ENCODE measurements at places on chromosomes 16 and 17.

GRCh38 chr17:13287226-13287625 lies 269.4 kb upstream of the ELAC2 start:
- H3K4me3 ChIP-seq = no peak overlapping the region
- no peaks in the 10 kb centered on the region for H3K27me3 ChIP-seq
- DNase-seq = no peak
- H3K4me1 ChIP-seq = no peaks in the 10 kb centered on the region

GRCh38 chr16:60642956-60643355 lies 1393.3 kb downstream of the CDH8 start:
- no peaks in the 10 kb centered on the region for H3K36me3 ChIP-seq
- no peak overlapping the region for H3K4me3 ChIP-seq
- DNase-seq = no peak
- no peaks in the 10 kb centered on the region for H3K27me3 ChIP-seq

GRCh38 chr17:79160980-79161636 lies 86.5 kb downstream of the ENGASE start:
- peaks cover 3% of the 10 kb centered on the region for H3K36me3 ChIP-seq
- peaks cover 43% of the 10 kb centered on the region for H3K27me3 ChIP-seq
- peaks cover 5% of the 10 kb centered on the region for H3K4me1 ChIP-seq
- no peak for DNase-seq

GRCh38 chr16:13448346-13448745 lies 471.6 kb upstream of the ERCC4 start:
- no peak overlapping the region for H3K4me3 ChIP-seq
- H3K36me3 ChIP-seq = peaks cover 3% of the 10 kb centered on the region
- H3K27me3 ChIP-seq = no peaks in the 10 kb centered on the region
- no peak overlapping the region for H3K27ac ChIP-seq

DNA sequence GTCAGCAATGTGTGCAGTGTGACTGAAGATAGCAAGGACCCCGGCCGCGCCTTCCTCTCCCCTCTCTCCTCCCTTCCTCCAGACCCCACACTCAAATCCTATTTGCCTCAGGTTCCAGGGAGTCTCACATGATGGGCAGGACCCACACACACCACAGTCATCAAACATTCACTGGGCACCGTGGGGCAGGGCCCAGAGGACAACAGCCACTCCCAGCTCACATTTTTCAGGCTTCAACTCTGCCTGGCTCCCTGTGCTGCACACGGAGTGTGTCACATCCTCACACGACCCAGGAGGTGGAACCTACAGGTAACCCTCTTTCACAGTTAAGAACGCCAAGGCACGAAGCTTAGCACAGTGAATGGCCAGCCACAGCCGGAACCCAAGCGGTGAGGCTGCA lies 30.5 kb downstream of the PEMT start:
- no peaks in the 10 kb centered on the region for H3K4me1 ChIP-seq
- no peak for DNase-seq
- H3K27ac ChIP-seq = peak overlapping the region; percentile 44
- no peak overlapping the region for H3K4me3 ChIP-seq

GRCh38 chr17:44664867-44665266 lies 8.6 kb downstream of the MEIOC start:
- no peak overlapping the region for H3K27ac ChIP-seq
- no peaks in the 10 kb centered on the region for H3K4me1 ChIP-seq
- DNase-seq = no peak
- H3K27me3 ChIP-seq = peaks cover 17% of the 10 kb centered on the region

Measured in effector memory CD8-positive, alpha-beta T cell (primary cell).